Stimulated activated CD4-positive, alpha-beta T cell treated with anti-CD3 and anti-CD28 coated beads, Interleukin-15, amount 100 ng/mL, for 1 hour (primary cell): ENCODE measurements at places on chromosomes 4 and X.

- no peak for DNase-seq
Measured at GRCh38 chr4:38782452-38783108, at the start of gene TLR10. TLR10 (minus strand) TSS chr4:38782990; CDS start chr4:38775590, 7,400 bp downstream.

DNA sequence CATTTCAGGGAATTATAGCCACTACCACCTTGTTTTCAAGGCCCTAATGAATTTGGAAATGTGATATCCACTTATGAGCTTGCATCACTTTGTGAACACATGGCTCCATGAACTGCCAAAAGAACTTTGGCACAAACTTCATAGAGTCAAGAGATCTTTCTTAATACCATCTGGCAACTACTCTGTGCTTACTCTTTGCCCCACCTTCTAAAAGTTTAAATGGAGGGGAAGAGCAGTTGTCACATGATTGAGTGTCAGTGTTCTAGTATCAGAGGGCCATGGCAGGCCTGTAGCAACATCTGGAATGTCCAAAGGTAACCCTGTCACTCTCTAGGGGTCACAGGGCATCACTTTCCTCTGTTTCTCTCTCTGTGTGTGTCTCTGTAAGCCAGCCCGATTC is 2.6 kb upstream of the ADH1B start:
- no peak for DNase-seq

GRCh38 chr4:182724414-182724813 is 192.8 kb downstream of the DCTD start:
- DNase-seq = no peak

GRCh38 chr4:94551643-94552564 is 100.2 kb downstream of the PDLIM5 start:
- DNase-seq = no peak

DNA sequence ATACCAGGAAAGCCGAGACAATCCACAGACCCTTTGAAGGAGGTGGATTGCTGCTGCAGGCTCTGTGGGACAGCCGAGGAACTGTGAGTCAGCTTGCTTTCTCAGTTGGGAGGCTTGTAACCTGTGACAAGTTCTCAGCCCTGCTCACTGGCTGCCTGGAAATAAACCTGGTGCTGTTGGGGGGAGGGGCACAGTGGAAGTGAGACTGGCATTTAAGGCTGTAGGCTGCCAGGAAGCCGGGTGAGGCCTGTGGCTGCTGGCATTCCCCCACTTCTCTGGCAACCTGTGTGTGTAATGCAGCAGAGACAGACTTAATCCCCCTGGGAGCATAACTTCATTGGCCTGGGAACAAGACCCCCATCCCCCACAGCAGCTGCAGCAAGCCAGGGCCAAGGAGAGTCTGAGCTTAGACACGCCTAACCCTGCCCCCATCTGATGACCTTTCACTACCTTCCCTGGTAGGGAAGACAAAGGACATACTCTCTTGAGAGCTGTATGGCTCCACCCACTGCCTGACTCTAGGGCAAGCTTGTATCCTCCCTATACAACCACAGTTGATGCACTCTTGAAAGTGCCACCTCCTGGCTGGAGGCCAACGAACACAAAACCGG is 64.1 kb downstream of the ALPK1 start:
- no peak for DNase-seq
